ENCODE measurements at places on chromosomes 11 and 22.

- DNase-seq = peak; percentile 97
Measured at GRCh38 chr11:66317322-66317722, 478 bp upstream of the CD248 start.

GRCh38 chr11:11155962-11156815, 196.9 kb downstream of the CSNK2A3 start:
- peak; percentile 36 for DNase-seq

GRCh38 chr22:47606426-47606825, 844.0 kb downstream of the TBC1D22A start:
- DNase-seq = peak; percentile 55

GRCh38 chr22:29032014-29032475, 29.6 kb downstream of the C22orf31 start:
- DNase-seq = no peak

GRCh38 chr11:125132596-125132995, 21.2 kb upstream of the TMEM218 start:
- DNase-seq = no peak

DNA sequence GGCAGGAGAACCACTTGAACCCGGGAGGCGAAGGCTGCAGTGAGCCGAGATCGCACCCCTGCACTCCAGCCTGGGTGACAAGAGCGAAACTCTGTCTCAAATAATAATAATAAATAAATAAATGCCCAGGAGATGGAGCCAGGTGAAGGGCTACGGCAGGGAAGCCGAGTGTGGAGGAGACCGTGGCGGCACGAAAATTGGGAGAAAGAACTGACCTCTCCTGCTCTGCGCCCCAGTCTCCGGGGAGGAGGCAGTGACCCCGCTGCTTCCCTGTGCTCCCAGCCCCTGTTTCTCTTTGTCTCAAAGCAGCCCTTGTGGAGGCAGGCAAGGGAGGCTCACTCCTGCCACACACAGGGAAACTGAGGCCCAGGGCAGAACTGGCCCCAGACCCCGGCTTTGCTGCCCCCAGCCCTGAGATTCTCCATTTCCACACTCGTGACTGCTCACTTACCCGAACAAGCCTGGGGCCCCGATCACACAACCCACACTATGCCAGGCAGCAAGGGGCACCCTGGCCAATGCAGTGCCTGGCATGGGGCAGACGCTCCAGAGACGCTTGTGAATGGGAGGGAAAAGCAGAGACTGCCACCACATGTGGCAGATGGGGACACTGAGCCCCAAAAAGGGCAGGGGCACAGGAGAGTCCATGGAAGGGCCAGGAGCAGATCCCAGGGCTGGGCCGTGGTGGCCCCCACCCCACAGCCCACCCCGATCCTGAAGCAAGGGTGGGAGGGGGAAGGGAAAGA, 80.4 kb upstream of the PRR5 start:
- no peak for DNase-seq

DNA sequence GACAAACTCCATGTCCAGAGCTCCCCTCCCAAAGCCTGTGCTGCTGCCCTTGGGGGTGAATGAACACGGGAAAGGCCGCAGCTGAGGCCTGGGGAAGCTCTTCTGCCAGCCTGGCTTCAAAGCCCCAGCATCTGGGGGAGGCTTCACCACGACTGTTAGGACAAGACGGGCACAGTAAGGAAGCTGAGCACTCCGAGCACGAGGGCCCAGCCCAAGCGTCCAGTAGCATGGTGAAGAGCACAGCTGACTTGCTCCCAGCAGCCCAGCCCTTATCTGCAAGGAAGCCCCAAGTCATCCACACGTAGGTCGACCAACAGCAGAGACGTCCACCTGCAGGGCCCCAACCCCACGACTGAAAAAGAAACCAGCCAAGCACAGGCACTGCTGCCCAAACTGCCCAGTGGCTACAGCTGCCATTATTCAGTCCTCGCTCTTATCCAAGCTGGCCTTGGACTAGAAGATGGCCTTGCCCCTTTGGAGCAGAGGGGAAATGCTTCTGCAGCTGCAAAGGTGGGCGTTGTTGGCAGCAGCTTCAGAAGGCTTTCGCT, 62.5 kb downstream of the SHANK2 start:
- DNase-seq = peak; percentile 43

GRCh38 chr11:100984668-100985067, 144.9 kb downstream of the PGR start:
- no peak for DNase-seq

DNA sequence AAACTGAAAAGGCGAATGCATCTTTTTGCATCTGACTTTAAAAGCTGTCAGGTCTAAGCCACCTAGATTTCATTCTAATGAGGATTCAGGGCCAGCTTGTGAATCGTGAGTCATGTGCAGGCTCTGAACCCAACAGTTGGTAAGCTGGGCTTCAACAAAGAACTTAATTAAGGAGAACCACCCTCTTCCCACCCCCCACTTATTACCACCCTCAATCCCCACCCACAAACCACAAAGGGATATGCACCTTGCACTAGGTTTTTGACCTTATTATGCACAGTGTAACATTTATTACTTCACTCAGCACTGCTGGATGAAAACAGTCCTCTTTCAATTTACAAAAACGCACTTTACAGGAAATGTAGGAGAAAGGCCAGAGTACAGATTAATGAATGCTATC, 94.1 kb upstream of the LIN7C start:
- DNase-seq = no peak

DNA sequence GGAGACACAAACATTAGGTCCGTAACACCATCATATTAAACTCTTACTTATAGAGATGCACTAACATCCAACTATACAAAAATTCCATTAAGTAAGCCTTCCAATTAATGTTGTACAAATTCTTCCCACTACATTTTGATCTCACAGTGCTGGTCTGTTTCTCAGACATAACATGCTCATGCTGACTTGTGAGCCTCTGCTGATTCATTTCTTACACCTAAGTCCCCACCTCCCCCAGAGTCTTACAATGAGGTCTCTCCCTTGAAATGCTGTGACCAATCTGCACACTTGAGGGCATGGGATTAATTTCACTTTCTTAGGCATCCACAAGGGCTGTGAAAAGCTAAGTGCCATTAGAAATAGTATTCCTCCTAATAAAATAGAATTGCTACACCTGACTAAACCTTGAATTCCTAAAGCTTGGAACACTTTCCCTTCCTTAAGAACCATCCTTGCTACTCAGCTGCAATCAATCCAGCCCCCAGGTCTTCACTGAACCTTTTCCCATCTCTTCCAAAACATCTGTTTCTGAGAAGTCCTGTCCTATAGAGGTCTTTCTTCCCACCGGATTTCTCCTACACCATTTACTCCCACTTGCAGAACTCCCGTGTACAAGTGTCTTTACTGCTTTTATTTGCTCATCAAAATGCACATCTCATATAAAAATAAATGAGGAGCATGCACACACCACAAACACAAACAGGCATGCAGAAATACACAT, 2.0 kb downstream of the HBG1 start:
- no peak for DNase-seq

DNA sequence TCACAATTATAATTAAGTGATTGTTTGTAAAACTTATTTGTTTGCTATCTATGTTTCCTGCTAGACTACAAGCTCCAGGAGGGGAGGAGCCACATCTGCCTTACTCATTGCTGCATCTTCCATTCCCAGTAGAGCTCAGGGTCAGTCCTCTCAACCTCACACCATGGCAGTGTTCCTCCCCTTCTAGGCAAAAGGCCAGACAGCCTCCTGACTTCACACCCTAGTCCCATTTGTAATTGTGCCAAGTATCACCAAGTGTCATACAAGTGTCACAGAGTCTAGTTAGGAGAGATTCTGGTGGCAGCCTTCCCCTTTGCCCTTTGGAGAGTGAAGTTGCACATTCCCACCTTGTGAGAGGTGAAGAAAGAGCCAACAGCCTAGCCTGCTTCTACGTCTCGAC, 490.4 kb downstream of the INSC start:
- DNase-seq = no peak

GRCh38 chr11:102771351-102771750, 9.1 kb downstream of the MMP10 start:
- peak; percentile 78 for DNase-seq

- DNase-seq = no peak
Measured at GRCh38 chr11:121237686-121238658, 54.6 kb upstream of the SC5D start.

GRCh38 chr11:92550411-92550810, 325.8 kb downstream of the FAT3 start:
- DNase-seq = no peak

- peak; percentile 68 for DNase-seq
Measured at GRCh38 chr22:25741692-25742626, at the start of gene MYO18B. Gene MYO18B (plus strand): TSS chr22:25742188. CDS start chr22:25761093, 18,905 bp downstream.

DNA sequence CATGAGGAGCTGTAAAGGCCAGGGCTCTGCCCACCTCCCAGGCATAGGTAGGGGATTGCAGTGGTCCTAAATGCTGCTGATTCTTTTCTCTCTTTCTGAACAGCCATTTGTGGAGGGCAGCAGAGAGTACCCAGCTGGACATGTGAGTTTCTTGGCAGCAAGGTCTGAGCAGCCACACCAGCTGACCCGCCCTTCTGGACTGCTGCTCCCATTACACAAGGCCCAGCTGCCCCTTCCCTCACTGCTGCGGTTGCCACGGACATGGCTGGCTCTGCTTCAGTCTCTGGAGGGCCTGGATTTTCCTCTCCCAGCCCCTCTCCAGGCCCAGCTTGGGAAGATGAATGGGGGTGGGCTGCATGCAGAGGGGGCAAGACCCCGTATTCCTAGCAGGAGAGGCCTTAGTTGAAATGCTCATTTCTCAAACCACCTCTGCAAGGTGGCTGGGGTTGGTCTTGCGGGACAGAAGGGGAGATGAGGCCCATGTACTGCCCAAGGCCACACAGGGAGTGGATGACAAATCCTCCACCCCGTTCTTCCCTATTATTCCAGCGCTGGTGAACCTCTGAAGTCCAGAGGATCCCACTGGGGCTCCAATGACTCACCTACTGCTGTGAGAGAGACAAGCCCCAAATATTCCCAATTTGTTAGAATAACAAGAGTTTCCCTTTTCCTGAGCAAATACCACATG, 4.6 kb downstream of the LGALS12 start:
- peak; percentile 97 for DNase-seq

GRCh38 chr11:96925862-96926261, 536.0 kb downstream of the JRKL start:
- no peak for DNase-seq

DNA sequence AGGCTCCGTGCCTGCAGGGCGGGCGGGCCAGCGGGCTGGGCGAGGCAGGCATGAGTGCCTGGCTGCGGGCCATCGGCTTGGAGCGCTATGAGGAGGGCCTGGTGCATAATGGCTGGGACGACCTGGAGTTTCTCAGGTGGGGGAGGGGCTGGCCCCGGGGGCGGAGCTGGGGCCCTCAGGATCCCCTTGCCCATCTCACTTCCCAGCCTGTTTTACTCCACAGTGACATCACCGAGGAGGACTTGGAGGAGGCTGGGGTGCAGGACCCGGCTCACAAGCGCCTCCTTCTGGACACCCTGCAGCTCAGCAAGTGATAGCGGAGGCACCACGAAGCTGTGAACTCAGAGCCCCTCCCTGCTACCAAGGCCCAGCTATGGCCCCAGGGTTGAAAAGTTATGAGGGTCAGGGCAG, 5.9 kb downstream of the PHOX2A start:
- DNase-seq = peak; percentile 99

DNA sequence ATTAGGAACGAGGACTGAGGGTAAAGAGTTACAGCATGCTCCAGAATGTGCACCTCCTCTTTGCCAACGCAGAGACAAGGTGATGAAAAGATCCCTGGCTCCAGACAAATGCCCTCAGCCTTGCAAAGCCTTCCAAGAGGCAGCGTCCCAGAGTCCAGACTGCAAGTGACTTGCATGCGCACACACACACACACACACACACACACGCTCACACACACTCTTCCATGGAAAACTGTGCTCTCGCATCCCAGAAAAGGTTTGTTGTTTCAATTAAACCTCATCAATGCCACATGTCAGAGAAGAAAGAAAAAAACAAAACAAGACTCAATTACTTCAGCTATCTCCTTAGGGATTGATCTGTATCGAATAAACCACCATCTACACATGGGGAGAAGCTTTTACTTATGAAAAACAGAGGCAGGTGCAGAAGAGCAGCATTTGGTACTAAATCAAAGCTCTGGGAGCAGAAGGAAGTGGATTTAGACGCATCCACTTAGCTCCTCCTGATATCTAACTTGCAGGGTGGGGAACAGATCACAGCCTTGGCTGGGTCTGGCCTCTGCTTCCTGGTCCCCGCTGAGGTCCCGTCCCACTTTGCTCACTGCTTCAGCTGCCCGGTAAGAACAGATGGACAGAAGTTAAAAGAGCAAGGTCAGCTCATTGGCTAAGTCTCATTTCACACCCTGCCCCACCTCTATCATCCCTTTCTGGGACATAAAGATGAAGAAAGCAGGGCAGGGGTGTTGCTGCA, 249.8 kb upstream of the BLID start:
- DNase-seq = no peak

DNA sequence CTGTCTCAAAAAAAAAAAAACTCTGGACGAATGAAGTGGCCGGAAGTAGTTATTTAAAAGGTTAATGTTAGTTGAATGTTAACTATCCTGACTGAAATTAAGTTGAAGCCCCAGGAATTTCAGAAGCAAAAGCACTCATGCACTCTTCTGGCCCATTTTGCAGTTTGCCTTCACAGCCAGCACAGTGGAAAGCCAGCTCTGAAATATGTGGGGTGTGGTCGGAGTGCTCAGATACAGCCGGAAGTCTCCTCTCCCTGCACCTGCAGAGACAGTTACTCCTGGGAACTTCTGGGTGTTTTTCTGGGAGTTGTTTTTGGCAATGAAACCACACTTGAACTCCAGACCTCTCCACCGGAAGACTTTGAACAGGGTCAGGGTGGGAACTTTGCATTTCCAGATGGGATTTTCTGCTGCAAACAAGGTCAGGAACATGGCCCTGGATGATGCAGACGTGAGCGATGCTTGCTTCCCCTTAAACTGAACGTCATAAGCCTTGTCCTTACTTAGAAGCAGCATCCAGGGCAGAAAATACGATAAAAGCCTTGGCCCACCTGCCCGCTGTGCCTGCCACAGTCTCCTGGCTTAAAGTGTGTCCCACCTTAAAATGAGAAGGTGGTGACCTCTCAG, 21.5 kb upstream of the CABP2 start:
- DNase-seq = no peak

- peak; percentile 93 for DNase-seq
Measured at GRCh38 chr22:27799827-27800249, 1.7 kb downstream of the MN1 start.

DNA sequence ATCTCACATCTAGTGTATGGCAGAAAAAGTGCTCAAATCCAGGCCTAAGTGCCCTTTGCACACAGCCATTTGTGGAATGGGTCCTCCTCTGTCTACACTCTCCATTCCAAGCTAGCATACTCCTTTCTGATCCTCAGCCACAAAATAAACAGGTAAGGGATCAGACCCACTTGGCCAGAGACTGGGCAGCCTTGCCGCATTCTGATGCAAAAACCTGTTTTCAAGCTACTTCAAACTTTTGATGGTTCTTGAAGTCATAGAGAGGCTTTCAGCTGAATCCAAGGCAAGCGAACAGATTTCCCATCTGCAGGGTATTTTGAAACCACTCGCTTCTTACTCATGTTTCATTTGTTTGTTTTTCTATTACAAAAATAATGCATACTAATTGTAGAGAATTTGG, 136.6 kb upstream of the NAV2 start:
- DNase-seq = no peak
